Activated effector memory CD4-positive, alpha-beta T cell treated with anti-CD3 and anti-CD28 coated beads, Interleukin-2, amount 50 U/mL, for 16 hours (primary cell): ENCODE measurements at places on chromosomes 4 and X.

GRCh38 chr4:169225812-169226211 lies 44.9 kb downstream of the SH3RF1 start:
- no peak for DNase-seq

DNA sequence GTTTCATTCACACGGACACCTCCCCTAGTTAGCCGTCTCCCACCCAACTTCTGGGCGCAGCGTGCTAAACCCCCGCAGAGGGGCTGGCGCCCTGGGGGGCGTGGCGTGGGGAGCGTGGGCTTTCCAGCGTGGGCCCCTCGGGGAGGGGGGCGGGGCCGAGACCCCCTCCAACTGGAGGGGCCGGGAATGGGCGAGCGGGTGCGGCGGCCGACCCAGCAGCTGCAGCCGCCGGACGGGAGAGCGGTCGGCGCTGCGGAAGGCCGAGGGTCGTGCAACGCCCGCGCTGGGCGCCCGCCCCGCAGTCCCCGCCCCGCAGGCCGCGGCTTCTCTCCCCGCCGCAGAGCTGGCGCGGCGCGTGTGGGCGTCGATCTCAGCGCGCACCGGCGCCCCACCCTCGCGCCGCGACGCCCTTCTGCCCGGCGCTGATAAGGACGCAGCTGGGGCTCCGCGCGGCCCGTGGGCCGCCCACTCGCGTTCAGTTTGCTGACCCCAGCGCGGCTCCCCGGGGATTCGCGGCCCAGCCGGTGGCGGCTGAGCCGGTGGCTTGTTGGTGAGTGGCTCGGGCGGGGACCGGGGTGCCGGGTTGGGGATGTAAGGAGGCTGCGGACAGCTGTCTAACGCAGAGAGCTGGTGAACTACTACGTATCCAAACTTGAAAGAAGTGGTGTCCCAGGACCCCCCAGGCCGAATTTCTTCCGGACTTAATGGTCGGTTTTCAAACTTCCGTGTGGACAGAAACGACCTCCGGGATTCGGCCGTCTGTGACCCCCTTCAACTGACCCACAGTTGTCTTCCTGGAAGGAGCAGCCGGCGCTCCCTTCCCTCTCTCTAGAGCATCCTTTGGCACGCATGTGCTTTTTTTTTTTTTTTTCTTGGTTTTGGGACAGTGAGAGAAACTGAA lies 1.5 kb downstream of the FHDC1 start:
- DNase-seq, result no peak

DNA sequence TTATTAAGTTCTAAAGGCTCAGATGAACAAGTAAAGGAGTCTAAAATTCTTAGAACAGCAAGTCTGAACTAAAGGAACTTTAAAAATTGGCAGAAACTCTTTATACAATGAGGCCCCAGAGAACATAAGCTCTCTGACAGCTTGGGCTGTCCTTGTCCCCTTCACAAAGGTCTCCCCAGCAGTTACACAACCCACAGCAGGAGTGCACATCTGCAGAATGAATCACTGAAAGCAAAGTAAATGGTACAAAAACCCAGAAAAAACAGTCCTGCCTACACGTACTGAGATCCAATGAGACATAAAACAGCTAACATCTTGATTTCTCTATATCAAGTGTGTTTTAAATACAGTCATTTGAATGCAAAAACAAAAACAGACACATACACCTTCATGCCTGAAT lies 18.7 kb downstream of the RBBP7 start:
- DNase-seq, result no peak

DNA sequence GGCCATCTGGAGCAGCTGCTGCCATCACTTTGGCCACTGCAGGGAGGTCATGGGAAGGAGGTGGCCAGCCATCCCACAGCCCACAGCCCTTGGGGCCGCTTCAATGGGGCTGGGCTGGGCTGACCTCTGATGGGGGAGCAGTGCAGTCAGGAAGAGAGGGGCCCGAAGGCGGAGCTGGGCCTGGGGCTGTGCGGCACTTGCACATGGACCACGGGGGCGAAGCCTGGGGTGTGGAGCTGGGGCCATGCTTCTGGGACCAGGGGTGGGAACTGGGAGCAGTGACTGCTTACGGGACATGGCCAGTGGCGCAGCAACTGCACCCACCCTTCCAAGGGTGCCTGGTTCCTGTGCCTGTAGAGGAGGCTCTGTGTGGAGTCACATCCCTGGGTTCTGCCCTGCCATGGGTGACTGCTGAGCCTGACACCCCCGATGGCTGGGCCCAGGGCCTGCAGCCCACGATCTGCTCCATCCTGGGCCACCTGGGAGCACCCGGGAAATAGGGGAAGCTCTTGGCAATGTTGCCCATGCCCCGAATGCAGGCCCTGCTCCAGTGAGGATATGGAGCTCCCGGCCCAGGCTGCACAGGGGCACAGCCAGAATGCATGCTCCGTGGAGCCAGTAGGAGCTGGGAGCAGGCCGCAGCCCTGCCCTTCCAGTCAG lies 22.4 kb upstream of the SULT1B1 start:
- DNase-seq, result no peak

DNA sequence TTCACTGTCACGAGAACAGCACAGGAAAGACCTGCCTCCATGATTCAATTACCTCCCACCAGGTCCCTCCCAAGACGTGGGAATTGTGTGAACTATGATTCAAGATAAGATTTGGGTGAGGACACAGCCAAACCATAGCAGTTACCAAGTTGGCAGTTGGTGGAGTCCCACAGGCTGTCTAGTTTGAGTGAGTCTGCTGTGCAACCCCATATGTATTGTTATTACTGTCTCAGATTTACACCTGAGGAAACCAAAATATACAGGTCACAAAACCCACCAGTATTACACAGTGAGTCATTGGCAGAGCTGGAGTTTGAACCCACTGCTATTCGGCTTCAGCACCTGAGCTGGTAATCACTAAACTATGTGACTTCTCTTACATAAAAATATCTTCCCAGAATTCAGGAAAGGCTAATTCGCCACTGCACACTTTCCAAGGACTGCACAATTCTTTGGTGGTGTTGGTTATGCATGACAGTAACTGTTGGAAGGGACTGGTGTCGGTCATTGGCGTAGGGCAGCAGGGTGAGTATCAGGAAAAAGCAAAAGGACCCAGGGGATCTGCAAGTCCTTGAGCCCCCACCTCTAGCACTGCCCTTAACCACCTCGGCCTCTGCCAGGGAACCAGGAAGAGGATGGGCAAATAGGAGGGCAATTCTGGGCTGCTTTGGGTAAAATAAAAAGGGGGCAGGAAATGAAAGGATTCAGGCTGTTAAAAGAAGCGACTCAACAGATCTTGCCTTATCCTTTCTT lies 110.1 kb downstream of the USP46 start:
- no peak for DNase-seq

DNA sequence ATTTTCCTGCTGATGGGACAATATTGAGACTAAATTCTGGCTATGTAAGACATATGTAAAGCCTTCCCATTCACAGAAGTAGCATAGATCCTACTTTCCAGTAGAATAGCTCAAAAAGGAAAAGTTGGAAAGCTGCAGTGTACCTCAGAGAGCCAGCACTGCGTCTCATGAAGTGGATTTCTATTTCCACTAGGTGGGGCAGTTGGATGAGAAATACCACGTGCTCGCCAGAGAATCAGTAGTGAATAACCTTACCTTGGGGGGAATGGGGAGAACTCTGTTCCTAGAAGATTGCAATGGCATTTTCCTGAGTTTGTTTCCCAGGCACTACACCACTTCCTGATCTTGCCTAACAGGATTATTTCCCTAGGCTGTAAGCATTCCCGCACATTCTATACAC lies 907.1 kb downstream of the FSTL5 start:
- DNase-seq, result no peak

DNA sequence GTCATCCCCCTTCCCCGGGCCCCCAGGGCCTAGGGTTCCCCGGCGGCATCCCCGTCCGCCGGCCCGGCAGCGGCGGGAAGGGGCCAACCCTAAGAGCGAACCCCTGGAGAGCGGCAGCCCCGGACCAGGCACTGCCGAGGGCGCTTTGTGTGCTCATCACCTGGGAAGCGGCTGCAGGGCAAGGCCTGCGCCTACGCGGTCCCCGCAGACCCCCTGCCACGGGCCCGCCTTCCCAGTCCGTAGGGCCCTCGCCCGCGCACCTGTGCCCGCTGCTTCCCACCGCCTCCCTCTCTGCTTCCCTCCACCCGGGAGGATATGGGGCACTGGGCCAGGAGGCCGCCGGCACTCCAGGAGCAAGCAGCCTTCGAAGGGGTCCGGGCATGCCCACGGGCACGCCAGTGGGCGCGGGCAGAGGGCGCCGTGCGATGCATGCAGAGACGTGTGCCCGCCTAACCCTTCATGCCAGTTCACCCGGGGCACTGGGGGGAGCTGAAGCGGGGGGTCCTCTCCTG lies 2.6 kb downstream of the FLNA start:
- no peak for DNase-seq

GRCh38 chr4:40515037-40515397 lies 114.6 kb downstream of the RBM47 start:
- no peak for DNase-seq

DNA sequence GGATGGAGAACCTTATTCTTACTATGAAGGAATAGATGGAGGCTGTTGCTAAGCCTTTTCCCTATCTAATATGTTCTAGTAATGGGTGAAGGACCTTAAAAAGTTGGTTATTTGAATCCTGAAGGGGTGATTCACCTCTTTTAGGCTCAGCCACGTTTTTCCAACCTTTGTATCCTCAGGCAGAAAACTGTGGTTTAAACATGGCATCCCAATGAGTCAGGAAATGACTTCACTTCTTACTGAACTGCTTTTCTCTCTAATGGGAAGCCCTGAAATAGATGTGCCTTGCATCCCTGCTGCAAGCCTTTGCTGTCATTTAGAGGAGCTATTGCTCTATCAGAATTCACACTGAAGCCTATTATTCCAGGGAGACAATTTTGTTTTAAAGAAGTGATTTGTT lies 191.0 kb upstream of the ARX start:
- DNase-seq, result no peak

GRCh38 chrX:16825264-16826035 lies 39.2 kb downstream of the TXLNG start:
- DNase-seq, result no peak

GRCh38 chr4:17562157-17562556 lies 14.8 kb upstream of the LAP3 start:
- DNase-seq, result no peak

- DNase-seq, result no peak
Measured at GRCh38 chr4:6582889-6583490, 8.0 kb downstream of the MAN2B2 start.

DNA sequence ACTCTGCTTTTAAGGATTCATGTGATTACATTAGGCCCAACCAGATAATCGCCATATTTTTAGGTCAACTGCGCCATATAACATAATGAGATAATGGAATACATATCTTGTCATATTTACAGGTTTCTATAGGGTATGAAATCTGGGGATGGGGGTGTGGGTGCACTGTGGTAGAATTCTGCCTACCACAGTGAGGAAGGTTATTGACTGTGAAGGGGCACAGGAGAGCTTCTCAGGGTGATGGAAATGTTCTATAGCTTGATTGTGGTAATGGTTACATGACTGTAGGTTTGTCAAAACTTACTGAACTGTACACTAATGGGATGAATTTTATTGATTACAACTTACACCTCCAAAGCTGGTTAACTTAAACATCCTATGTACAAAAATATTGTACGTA lies 15.9 kb downstream of the USP53 start:
- no peak for DNase-seq

GRCh38 chrX:137945470-137945869 lies 379.5 kb downstream of the ZIC3 start:
- DNase-seq, result no peak

DNA sequence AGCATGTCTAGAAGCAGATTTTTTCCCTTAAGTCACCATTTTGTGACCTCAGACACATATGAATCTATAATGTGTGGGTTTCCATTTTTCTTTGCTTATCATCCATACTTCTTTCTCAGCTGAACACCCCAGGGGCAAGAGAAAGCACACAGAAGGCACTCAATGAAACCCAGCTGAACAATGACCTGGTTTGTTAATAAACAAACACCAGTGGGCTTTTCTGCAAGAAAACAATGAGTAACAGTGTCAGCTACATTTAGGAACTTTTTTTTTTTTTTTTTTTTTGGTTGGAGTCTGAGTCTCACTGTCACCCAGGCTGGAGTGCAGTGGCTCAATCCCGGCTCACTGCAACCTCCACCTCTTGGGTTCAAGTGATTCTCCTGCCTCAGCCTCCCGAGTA lies 40.7 kb upstream of the KLF3 start:
- no peak for DNase-seq
